Stimulated activated CD8-positive, alpha-beta memory T cell treated with anti-CD3 and anti-CD28 coated beads, Interleukin-2, amount 100 ng/mL, for 1 hour (primary cell): ENCODE measurements at places on chromosomes 12 and 14.

DNA sequence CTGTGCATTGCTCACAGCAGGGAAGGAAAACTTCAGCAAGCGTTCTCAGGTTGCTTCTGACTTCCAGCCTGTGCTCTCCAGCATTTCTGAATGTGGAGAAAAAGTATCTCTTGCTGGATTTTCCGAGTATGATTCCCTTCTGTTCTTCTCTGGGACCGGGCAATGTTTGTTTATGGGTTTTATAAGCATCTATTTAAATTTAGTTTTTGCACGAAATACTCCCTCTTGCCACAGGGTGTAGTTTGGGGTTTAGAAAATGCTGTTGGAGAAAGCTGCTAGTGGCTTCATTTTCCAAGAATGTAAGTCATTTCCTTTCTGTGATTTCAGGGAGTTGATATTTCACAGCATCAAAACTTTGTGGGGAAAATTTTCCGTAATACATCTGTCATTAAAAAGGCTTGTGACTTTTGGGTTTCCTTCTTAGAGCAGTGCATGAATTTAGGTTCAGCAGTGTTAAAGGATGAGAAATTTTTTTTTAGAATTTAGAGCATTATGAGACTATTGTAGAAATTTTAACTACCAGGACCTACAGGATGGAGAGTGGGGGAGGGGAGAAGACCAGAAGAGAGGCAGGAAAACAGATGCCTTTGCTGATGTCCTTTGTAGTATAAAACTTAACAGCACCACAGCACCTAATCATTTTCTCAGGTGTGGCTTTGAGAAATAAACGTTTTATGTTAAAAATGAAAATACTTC, 1.5 kb downstream of the FRMD6 start:
- DNase-seq, result no peak

DNA sequence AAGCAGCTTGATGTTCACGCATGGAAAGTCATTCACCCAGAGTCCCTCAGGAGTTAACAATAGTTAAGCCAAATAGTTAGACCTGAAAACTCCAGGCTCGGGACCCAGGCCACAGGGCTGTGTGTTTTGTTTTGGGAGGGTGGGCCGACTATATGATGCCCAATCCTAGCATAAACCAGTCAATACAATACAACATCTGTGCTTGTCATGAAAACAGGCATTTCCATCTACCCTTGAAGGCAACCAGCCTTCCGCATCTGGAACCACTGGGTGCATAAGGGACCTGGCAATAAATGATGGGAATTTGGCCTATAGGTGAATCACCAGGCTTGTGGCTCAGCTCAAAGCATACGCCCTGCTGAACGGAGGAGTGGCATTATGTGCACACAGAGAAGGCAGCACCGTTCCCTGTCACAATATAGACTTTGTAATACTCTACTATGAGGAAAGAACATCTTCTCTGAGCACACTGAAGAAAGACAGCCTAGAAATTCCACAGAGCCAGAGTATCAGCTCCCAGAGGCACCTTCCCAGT, 91.0 kb upstream of the FOXN3 start:
- DNase-seq, result no peak

DNA sequence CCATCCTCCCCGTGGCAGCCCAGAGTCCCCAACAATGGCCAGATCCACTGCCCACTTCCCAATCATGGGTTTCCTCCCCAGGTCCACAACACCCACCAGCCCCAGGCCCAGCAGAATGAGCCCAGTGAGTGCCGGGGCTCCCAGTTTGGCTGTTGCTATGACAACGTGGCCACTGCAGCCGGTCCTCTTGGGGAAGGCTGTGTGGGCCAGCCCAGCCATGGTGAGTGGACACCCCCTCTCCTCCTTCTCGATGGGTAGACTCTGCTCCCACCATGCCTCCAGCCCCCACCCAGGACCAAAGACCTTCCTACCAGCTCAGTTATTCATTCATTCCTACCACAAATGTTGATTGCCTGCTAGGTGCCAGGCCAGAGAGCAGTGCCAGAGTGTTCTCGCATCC, 23.8 kb downstream of the PAPLN start:
- DNase-seq, result no peak

DNA sequence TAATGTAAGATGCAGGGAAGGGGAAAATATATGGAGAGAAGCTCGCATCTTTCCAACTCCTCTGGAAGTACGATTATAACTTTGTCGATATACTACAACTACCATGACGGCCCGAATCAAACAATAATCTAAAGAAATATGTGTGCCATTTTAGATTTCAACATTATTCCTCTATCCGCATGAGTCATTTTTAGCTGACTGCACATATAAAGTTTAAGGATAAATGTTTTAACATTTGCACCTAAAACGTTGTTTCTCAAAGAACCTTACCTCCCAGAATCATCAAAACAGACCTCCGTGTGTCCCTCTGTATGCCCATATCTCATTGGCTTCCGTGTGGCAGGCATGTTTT, 482 bp downstream of the WDHD1 start:
- no peak for DNase-seq

- DNase-seq, result no peak
Observed at GRCh38 chr14:54808326-54809161, 94.1 kb downstream of the GCH1 start.

DNA sequence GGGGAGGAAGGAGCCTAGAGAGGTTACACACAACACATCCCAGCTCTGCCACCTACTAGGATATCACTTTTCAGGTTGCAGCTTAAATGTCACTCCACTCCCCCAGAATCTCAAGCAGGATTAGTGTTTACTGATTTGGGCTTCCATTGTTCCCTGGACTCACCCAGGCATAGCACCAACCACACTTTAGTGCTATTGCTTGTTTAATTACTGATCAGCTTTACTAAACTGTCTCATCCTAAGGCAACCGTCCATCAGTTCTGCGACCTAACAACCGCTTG, 6.1 kb upstream of the KRT18 start:
- no peak for DNase-seq

- DNase-seq, result no peak
Observed at GRCh38 chr12:121793440-121793837, at the start of gene RHOF. Gene RHOF, minus strand, starts transcription at chr12:121793688. Its CDS starts 55 bp downstream, at chr12:121793633.

DNA sequence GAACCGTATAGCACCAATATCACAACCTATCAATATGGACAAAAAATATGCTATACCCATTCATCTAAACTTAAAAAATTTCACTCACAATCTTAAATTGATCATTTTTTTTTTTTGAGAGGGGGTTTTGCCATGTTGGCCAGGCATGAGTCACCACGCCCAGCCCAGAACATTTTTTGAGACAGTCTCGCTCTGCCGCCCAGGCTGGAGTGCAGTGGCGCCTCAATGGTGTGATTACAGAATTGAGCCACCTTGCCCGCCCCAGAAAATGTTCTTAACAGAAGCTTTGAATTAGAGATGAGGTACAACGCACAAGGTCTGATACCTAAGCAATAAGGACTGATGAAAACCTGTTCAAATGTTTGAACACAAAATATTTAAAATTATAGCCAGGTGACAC, 15.8 kb upstream of the ATP5F1B start:
- DNase-seq, result no peak

DNA sequence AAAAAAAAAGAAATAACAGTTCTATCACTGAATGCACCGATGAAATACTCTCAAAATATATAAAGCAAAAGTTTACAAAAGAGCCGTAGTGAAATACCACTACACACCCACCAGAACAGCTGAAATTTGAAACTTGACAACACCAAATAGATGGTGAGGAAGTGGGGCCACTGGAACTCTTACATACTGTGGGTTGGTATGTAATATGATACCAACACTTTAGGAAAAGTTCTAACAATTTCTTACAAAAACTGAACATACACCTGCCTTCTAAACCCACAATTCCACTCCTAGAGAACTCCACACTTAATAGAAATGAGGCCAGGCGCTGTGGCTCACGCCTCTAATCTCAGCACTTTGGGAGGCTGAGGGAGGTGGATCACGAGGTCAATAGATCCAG, 14.1 kb downstream of the EIF5 start:
- DNase-seq, result no peak

DNA sequence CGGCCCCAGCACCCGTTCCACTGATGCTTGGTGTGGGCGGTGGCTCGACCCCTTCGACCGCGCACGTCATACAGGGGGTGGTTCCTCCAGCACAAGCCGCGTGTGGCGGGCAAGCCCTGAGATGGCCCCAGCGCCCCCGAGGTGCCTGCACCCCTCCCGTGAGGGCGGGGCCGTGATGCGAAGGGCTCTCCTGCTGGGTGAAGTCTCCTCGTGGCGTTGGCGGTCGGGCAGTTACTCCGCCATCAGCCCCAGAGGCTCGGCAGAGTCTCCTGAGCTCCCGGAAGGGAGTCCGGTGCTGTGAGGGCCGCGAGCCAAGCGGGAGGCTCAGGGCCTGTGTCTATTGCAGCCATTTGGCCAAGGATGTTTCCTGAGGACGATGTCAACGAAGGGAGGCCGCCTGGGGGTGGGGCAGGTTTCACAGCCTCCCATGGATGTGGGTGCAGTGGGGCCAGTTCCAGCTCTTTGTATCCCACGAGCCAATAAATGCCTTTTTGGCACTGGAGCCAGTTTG, 78.1 kb upstream of the GALNT9 start:
- no peak for DNase-seq

- DNase-seq, result no peak
Observed at GRCh38 chr14:23644195-23644918, 8.2 kb downstream of the DHRS2 start.

GRCh38 chr12:75738486-75738885, 227.1 kb upstream of the KRR1 start:
- DNase-seq, result no peak

DNA sequence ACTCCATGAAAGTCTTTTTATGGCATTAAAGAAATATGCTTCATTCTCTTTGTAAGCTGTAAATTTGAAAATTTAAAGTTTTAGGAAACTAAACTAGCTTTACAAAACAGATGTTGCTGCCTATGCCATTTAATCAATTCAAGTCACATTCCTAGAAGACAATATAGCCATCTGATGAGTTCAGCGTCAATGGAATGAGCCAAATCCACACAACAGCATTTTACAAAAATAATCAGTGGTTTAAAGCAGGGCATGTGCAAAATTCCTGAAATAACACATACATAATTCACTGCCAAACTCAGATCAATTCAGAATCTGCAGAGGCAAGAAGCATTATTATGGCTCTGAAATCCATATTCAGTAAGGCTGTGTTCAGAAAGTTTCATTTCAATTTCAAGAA, 75.6 kb downstream of the MED13L start:
- DNase-seq, result no peak

DNA sequence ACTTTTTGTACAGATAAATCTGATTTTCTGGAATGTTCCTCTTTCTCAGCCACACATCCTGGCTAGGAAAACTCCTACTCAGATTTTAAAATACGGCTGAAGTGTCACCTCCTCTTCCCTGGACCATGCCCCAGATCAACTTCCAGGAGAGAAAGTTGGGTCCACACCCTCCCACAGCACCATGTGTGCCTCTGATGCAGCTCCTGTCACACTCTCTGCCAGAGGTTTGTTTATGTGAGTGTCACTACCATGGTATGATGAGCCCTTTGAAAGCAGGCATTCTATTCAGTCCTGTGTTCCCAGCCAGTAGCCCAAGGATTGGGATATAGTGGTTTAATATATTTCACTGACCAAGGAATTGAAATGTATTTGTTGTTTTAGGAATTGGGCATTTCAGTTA, 287.2 kb upstream of the ATP2B1 start:
- DNase-seq, result no peak

GRCh38 chr12:11764837-11765236, 115.4 kb downstream of the ETV6 start:
- no peak for DNase-seq

DNA sequence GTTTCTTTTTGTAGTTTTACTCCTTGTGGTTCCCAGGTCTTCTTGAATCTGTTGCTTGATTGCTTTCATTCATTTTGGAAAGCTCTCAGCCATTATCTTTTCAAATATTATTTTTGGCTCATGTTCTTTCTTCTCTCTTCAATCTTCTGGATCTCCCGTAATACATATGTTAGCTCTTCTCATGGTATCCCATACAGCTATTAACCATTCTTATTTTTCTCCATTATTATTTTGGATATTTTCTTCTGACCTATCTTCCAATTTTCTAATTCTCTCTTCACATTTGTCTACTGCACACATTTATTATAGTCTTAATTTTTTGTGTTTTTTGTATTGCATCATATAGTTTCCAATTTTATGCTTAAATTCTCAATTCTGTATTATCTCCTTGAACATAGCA, 123.9 kb upstream of the ARID2 start:
- no peak for DNase-seq

GRCh38 chr12:42763682-42764081, 174.1 kb upstream of the PRICKLE1 start:
- DNase-seq, result no peak

- no peak for DNase-seq
Observed at GRCh38 chr14:88129306-88130056, 124.5 kb downstream of the GPR65 start.

DNA sequence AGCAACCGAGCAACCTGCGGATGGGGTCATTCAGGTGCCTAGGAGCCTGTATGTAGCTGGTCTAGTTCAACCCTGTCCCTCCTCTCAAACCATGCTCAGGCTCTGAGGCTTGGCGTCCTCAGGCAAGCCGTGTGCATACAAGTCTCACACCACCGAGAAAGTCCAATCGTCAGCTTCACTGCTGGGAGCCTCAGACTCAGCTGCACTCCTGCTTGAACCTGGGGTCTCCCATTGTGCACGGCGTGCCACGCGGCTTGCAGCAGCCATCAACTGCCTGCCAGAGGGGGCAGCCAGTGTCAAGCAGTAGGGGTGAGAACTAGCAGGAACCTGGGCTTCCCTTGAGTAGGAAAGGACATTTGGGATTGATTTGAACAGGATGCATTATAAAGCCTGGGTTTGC, 1064.6 kb downstream of the BCL11B start:
- DNase-seq, result no peak

DNA sequence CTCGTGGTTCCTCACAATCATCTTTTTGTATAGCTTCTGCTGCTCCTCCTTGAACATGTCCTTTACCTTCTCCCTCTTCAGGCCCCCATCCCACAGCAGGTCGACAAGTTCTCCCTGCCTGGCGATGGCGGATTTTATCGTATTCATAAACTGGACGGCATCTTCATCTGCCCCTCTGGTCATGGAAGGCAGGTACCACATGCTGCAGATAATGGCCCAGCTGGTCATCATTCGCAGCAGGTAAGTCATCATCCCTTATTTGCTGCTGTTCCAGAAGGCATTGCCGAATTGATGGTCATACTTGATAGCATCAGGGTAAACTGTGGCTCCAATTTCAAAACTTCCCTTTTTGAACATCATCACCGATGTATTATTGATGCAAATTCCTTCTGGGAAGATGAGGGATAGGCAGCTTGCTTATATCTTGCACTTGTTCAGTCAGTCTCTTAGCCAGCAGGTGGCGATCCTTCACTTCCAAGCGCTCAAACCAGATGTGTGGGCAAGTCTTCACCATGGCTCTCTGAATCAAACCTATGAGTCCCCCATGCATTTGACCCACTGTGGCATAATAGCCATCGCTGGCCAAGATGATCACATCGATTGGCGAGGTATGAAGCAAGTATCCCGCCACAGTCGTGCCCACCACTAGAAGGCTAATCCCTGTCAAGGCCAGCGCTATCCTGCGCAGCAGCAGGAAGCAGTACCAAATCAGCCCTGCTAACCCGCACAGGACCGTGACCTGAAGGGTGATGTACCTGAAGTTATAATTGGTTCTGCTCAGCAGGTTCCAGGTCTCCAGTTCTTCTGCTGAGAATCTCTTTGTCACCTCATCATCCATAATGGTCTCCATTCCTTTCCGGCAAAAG, 381.5 kb upstream of the STXBP6 start:
- DNase-seq, result no peak

- DNase-seq, result no peak
Observed at GRCh38 chr12:108495823-108496579, 19.1 kb upstream of the FICD start.

- DNase-seq, result no peak
Observed at GRCh38 chr14:99517643-99518381, 36.6 kb downstream of the CCNK start.
